Right renal pelvis (tissue), 4 donors: ENCODE measurements at places on chromosomes 2 and 18. TPM values are rescaled to one million over a fixed set of nuclear protein-coding genes. Genes with fewer than 3 reads are reported as not detected.

DNA sequence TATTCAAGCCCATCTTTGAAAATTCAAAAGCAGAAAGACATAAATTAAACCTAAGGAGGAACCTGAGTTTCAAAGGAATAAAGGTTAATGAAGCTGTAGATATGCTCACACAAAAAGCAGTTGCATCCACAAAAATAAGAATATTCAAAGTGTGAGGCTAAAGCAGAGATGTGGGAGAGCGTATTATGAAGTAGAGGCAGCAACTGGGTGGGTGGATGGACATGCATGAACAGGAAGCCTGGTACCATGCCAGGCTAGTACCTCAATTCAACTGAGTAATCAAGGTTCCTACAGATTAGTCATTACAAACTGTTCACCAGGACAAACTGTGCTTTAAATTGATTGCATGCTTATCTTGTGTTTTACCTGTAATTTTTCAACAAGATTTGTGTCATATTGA lies 330.0 kb upstream of the PKDCC start:
- DNase-seq: no peak

GRCh38 chr2:106307860-106308259 lies 113.8 kb upstream of the UXS1 start:
- no peak for DNase-seq

DNA sequence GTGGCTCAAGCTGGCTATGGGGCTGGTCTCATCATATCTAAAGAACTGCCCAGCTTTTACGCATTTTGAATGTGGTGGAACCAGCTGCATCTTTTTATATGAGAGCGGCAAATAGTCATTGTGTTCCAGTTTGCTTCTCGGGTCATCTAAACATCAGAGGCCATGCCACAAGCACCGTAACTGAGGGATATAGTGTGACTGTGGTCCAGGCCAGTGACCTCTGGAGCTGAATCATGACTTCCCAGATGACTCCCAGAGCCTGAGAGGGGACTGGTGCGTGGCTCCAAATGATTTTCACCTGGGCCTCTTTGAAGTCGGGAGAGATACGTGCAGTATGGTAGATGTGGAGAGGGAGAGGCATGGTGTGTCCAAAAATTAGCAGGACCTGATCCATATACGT lies 271.0 kb downstream of the NEDD4L start:
- DNase-seq: no peak

Gene ALK
- polyA plus RNA-seq: 0.11 TPM

DNA sequence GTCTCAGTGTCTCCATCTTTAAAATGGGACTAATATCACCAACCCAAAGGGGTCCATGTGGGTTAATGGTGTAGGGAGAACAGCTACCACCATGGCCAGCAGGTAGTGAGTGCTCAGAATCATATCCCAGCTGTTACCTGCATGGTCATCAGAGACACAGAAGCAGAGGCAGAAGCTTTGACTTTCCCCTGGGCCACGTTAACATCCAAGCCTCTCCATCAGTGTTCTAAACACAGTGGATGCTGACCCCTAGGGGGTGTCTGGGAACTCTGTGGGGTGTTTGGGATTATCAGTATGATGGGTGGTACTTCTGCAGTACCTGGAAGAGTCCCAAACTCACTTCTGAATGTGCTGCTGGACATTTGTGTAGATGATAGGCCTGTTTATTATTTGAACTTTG lies 93.6 kb downstream of the GYPC start:
- DNase-seq: no peak

Gene PPP1R1C
- 1.7 TPM for polyA plus RNA-seq

- no peak for DNase-seq
Observed at GRCh38 chr2:7966032-7966431, 715.8 kb upstream of the ID2 start.

Gene LBH
- 108 TPM for polyA plus RNA-seq

GRCh38 chr18:55123361-55123760 lies 164.1 kb upstream of the CCDC68 start:
- no peak for DNase-seq

Gene SULT1C2
- polyA plus RNA-seq: 46.9 TPM

Gene IDH1
- polyA plus RNA-seq: 96.6 TPM

- peak; percentile 66 for DNase-seq
Observed at GRCh38 chr18:4455113-4455811, at the start of gene DLGAP1. Gene DLGAP1 (minus strand): TSS chr18:4455307.

DNA sequence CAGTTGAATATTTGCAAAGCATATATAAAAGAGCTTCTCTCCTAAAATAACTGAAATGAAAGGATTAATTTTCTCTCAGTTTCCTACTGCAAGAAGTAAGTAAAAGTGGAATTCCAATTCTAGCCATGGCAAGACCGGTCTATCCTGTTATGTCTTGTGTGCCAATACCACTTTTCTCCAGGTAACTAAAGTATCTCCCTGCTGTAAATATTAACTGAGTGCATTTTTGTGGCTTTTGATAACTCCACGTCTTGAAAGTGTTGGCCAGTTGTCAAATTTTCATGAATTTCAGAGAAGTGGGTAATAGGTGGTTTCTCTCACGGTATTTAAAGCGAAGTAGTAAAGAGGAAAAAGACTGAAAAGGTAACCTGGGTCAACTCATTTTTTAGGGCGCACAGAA lies 225.9 kb downstream of the NEDD4L start:
- DNase-seq: no peak

Gene RGPD6
- 31.2 TPM for polyA plus RNA-seq

GRCh38 chr18:47050468-47050867 lies 15.0 kb upstream of the ELOA2 start:
- peak; percentile 10 for DNase-seq

- DNase-seq: no peak
Observed at GRCh38 chr18:8765783-8766463, 60.6 kb downstream of the MTCL1 start.

DNA sequence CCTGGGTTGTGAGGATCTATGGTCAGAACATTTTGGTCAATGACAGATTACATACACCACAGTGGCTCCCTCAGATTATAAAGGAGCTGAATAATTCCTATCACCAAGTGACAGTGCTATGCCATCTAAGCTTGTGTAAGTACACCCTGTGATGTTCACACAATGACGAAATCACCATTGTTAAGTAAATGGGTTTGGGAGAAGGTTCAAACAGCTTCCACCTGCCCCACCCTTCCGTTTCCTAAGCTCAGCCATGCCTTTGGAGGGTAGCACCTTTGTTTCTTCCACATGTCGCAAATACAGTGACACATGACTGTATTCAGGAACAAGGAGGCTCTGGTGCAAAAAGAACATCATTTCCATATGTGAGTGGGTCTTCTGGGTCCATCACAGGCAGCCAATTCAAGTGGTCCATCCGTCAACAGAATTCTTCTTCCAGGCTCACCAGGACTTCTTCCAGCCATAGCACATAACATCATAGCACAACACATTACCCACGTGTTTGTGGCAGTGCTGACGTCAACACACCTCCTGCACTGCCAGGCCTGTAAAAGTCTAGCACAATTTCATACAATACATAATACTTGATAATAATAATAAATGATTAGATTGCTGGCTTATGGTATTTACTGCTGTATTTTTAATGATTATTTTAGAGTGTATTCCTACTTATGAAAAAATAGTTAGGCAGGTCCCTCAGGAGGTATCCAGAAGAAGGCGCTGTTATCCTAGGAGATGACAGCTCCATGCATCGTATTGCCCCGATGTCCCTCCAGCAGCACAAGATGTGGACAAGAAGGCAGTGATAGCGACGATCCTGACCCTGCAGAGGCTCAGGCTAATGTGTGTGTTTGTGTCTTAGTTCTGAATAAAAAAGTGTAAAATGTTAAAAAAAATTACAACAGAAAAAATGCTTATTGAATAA lies 264.8 kb downstream of the ANAPC1 start:
- no peak for DNase-seq
